Sigmoid colon (tissue), 7 donors: ENCODE measurements at places on chromosomes 6 and 20. TPM values are rescaled to one million over a fixed set of nuclear protein-coding genes. Genes with fewer than 3 reads are reported as not detected.

- no peaks in the 10 kb centered on the region for H3K4me1 ChIP-seq
- no peaks in the 10 kb centered on the region for H3K36me3 ChIP-seq
- no peak for DNase-seq
- H3K27me3 ChIP-seq, result no peaks in the 10 kb centered on the region
Measured at GRCh38 chr6:50891290-50891689, 72.6 kb downstream of the TFAP2B start.

DNA sequence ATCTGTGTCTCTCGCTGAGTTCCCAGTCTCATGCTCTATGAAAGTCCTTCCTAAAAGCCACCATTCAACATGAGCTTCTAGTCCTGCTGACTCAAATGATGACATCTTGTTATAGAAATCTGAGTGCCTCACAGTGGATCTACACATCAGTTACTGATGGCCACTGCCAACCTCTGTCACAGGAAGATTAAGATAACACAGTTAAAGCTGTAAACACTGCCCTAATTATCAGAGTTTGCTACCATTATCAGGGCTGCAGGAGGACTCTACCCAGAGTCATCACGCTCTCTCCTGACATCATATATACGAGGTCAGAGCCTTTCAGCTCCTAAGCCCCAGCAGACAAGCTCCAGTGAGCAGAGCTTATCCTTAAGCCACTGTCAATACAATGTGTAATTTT lies 63.2 kb downstream of the HIVEP2 start:
- no peak overlapping the region for H3K27ac ChIP-seq
- no peak for DNase-seq
- H3K27me3 ChIP-seq, result no peaks in the 10 kb centered on the region
- no peaks in the 10 kb centered on the region for H3K36me3 ChIP-seq
- no peak overlapping the region for H3K4me3 ChIP-seq

GRCh38 chr6:126826166-126826714 lies 292.2 kb upstream of the RSPO3 start:
- no peak overlapping the region for H3K4me3 ChIP-seq
- H3K4me1 ChIP-seq, result no peaks in the 10 kb centered on the region
- H3K36me3 ChIP-seq, result no peaks in the 10 kb centered on the region
- no peak overlapping the region for H3K27ac ChIP-seq

GRCh38 chr20:60877071-60877857 lies 374.8 kb upstream of the CDH4 start:
- DNase-seq, result no peak
- H3K27me3 ChIP-seq, result no peaks in the 10 kb centered on the region
- no peaks in the 10 kb centered on the region for H3K4me1 ChIP-seq
- no peak overlapping the region for H3K4me3 ChIP-seq
- H3K36me3 ChIP-seq, result no peaks in the 10 kb centered on the region

DNA sequence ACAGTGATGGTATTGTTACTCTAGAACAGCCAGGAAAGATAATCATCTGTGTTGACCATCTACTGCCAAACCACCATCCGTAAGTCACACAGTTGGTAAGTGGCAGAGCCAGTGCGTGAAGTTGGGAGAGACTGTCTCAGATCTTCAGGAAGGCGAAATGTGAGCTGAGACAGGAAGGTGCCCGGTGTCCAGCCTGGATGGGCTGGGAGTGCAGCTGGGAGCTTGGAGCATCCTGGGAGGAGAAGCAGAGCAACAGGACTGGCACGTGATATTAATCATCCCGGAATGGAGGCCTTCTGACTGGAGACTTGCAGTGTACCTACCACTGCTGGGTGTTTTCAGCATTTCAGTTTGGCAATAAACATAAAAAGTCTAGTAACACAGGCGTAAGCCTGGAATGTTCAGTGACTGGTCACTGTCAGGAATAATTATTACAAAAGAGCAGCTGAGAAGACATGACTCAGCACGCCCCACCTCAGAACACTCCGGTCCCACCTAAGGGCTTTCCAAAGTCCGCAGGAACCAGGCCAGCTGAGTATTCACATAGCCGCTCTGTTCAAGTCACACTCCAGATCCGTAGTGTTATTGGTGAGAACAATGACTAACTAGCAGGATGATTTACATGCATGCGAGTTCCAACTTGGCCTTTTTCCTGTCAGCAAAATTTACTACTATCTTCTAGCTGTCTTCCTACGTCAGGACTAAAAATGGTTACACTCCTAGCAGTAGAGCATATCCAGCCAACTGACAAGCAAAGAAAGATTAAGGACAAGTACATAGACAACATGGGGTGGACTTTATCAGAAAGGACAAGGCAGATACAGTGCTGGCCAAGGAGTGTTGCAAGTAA lies 45.1 kb upstream of the PNRC1 start:
- H3K27me3 ChIP-seq, result no peaks in the 10 kb centered on the region
- peak overlapping the region; percentile 18 for H3K4me3 ChIP-seq

- no peak overlapping the region for H3K4me3 ChIP-seq
- no peak overlapping the region for H3K27ac ChIP-seq
- H3K27me3 ChIP-seq, result no peaks in the 10 kb centered on the region
- peaks cover 56% of the 10 kb centered on the region for H3K36me3 ChIP-seq
Measured at GRCh38 chr6:137875606-137876005, 8.5 kb downstream of the TNFAIP3 start.

DNA sequence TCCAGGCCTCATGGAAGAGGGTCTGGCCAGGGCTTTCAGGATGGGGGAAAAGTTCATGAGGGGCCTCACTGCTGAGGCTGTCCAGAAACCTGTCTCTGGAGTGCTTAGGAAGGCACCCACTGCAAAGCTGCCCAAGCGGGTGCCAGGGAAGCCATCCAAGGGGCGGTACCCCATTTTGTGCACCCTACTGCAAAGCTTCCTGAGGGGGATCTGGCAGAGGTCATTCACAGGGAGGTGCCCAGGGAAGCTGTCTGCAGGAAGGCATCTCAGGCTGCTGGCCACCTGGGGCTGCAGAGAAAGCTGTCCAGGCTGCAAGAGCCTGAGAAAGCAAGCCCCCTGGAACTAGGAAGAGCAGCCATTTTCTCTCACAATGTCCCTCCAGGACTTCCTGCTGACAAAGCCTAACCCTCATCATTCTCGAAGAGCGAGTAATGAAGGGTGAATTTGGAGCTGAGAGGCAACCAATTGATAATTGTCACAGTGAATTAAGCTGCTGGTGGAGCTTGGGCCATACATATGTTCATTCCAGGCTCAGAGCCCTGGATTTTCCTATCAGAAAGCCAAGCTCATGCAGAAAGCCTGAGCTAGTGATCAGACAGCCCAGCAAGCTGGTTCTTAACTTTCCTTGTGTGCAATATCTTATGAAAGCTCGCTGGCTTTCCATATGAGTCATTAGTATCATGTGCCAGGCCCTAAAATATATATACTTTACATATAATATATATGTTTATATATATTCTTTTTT lies 62.2 kb upstream of the SLC22A16 start:
- no peak overlapping the region for H3K4me3 ChIP-seq
- no peaks in the 10 kb centered on the region for H3K27me3 ChIP-seq
- no peak for DNase-seq
- H3K36me3 ChIP-seq, result no peaks in the 10 kb centered on the region

- H3K27ac ChIP-seq, result peak overlapping the region; percentile 94
- DNase-seq, result no peak
- H3K36me3 ChIP-seq, result no peaks in the 10 kb centered on the region
- H3K4me3 ChIP-seq, result no peak overlapping the region
Measured at GRCh38 chr6:44119704-44120262, 7.5 kb downstream of the MRPL14 start.

The GATA5 gene
- total RNA-seq, result not detected

The CENPW gene
- total RNA-seq, result 3.2 TPM

The SLC4A11 gene
- total RNA-seq, result not detected

The CRISP2 gene
- not detected for total RNA-seq

The PTK6 gene
- 0.28 TPM for total RNA-seq

The THEMIS gene
- total RNA-seq, result not detected

The HUS1B gene
- 1.6 TPM for total RNA-seq

The PTCRA gene
- total RNA-seq, result not detected
